ENCODE measurements at places on chromosomes 1 and 21.
A peak's percentile ranks its signal among the peaks of the same experiment; 100 is the strongest.

GRCh38 chr21:35779690-35780570 lies 280.4 kb downstream of the SETD4 start:
- DNase-seq = no peak

- DNase-seq = no peak
These were observed 9.1 kb downstream of the NHLH1 start for GRCh38 chr1:160375788-160376524.

- DNase-seq = no peak
These were observed 15.7 kb upstream of the TMEM51 start for GRCh38 chr1:15137809-15138208.

DNA sequence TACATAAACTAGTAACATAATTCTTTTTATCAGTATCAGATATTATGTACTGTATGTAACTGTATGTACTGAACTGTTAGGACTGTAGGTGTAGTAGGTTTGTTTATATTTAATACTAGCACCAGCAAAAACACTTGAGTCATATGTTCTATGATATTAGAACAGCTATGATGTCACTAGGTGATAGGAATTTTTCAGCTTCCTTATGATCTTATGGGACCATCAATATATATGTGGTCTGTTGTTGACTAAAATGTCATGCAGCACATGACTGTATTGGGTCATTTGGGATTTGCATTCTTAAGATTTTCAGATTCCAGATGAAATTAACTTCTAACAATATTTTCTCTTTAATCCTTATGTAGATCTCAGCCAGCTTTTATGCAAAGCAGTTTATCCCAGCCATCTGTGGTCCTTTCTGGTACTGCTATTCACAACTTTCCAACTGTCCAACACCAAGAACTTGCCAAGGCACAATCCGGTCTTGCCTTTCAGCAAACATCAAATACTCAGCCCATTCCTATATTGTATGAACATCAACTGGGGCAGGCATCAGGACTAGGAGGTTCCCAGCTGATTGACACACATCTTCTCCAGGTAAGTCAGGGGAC lies 38.3 kb upstream of the MYOCOS start:
- no peak for DNase-seq

- no peak for DNase-seq
These were observed 82.0 kb upstream of the ROR1 start for GRCh38 chr1:63691701-63692425.

- no peak for DNase-seq
These were observed 167.1 kb upstream of the GJB5 start for GRCh38 chr1:34587761-34588160.

DNA sequence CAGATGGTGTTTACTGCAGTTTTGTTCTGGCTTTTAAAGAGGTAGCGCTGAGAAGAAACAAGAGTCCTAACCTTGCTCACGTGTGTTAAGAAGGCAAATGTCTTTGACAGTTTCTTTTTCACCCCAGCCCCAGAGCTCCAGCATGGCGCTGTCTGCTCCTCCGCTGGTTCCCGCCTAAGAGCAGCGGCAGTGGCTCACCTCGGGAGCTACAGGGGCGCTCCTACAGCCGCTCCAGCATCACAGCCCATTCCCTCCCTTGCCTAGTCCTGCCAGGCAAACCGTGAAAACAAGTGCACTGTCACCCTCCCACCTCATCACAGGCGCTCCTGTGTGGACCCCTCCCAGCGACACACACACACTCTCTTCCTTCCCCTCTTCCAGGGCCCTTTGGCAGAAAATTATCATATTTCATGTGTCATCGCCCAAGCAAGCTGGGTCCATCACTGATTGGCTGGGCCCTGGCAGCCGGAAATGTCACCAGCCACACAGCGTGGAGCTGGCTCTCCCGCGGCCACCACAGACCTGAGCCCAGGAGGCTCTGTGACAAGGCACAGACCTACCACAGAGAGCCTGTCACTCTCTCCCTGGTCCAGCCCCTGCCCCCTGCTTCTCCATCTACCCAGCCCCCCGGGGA lies 1.2 kb upstream of the HIVEP3 start:
- no peak for DNase-seq

GRCh38 chr1:231053493-231054162 lies 13.6 kb upstream of the FAM89A start:
- peak; percentile 56 for DNase-seq

GRCh38 chr1:172500207-172500606 lies 32.7 kb upstream of the SUCO start:
- no peak for DNase-seq
